Naive B cell (primary cell): ENCODE measurements at places on chromosomes 12 and 14. TPM values are rescaled to one million over a fixed set of nuclear protein-coding genes. Genes with fewer than 3 reads are reported as not detected.

CSRP2 gene
- 1.5 TPM for polyA plus RNA-seq

RPGRIP1 gene
- not detected for polyA plus RNA-seq

CHFR gene
- 19.2 TPM for polyA plus RNA-seq

CBLN3 gene
- polyA plus RNA-seq = 2.6 TPM

KCNK10 gene
- not detected for polyA plus RNA-seq

PTGDR gene
- not detected for polyA plus RNA-seq

CD163L1 gene
- polyA plus RNA-seq = not detected

KCNH3 gene
- polyA plus RNA-seq = 0.33 TPM

SERPINA12 gene
- polyA plus RNA-seq = not detected

ANO4 gene
- polyA plus RNA-seq = not detected

GAPDH gene
- 720 TPM for polyA plus RNA-seq

KRT5 gene
- not detected for polyA plus RNA-seq

TAS2R20 gene
- 0.21 TPM for polyA plus RNA-seq

BCL2L14 gene
- not detected for polyA plus RNA-seq

AKAP5 gene
- 0.40 TPM for polyA plus RNA-seq

A2M gene
- polyA plus RNA-seq = not detected

RAB5B gene
- polyA plus RNA-seq = 69.4 TPM

HOXC13 gene
- not detected for polyA plus RNA-seq

GPR84 gene
- polyA plus RNA-seq = not detected

KCNH5 gene
- polyA plus RNA-seq = not detected

EID3 gene
- 6.3 TPM for polyA plus RNA-seq

PPP4R3A gene
- polyA plus RNA-seq = 121 TPM

SIX6 gene
- not detected for polyA plus RNA-seq

BHLHE41 gene
- not detected for polyA plus RNA-seq

DYRK2 gene
- polyA plus RNA-seq = 62.0 TPM

SPIC gene
- polyA plus RNA-seq = not detected

LRRC9 gene
- polyA plus RNA-seq = not detected

IL23A gene
- 8.0 TPM for polyA plus RNA-seq

RD3L gene
- polyA plus RNA-seq = not detected

POTEG gene
- polyA plus RNA-seq = not detected

PAX9 gene
- not detected for polyA plus RNA-seq

STON2 gene
- 0.30 TPM for polyA plus RNA-seq

FGF6 gene
- polyA plus RNA-seq = not detected

ADGRD1 gene
- 2.1 TPM for polyA plus RNA-seq

GALNT9 gene
- polyA plus RNA-seq = 0.74 TPM

PLA2G1B gene
- not detected for polyA plus RNA-seq

CACNA2D4 gene
- 2.5 TPM for polyA plus RNA-seq

GLT8D2 gene
- not detected for polyA plus RNA-seq

NPFF gene
- not detected for polyA plus RNA-seq

ESRRB gene
- polyA plus RNA-seq = not detected

LRP1-AS gene
- not detected for polyA plus RNA-seq

IAPP gene
- polyA plus RNA-seq = not detected

LRFN5 gene
- not detected for polyA plus RNA-seq

GYS2 gene
- not detected for polyA plus RNA-seq

SYCP3 gene
- polyA plus RNA-seq = 0.81 TPM

PROX2 gene
- not detected for polyA plus RNA-seq

LRIG3 gene
- not detected for polyA plus RNA-seq

PRPH gene
- polyA plus RNA-seq = not detected

MMP17 gene
- 11.1 TPM for polyA plus RNA-seq

CFAP73 gene
- not detected for polyA plus RNA-seq

UNC79 gene
- polyA plus RNA-seq = not detected

SLC24A4 gene
- polyA plus RNA-seq = not detected

PMCH gene
- polyA plus RNA-seq = not detected

CAPS2 gene
- 9.4 TPM for polyA plus RNA-seq

NID2 gene
- polyA plus RNA-seq = 0.52 TPM

BTBD7 gene
- polyA plus RNA-seq = 12.1 TPM

CNIH1 gene
- polyA plus RNA-seq = 167 TPM
